ENCODE measurements at places on chromosomes 2 and 18.

GRCh38 chr18:45057955-45058600 is 377.4 kb downstream of the SETBP1 start:
- DNase-seq = no peak

DNA sequence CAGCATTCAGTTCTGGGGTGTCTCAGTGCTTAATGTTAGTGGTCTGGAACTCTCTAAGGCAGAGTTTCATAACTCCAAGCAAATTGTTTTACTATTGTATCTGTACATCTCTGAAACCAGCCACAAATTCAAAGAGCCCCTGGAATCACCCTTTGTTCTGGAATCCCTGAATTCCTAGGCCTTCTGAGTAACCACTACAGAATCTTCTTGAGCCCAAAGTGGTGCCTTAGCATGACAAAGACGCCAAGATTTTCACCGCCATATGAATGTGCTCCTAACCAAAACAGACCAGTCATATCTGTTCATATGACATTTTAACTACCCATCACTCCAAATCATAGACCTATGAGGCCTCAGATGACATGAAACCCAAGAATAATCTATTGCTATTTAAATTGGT is 668.1 kb downstream of the EPHA4 start:
- DNase-seq = no peak

GRCh38 chr2:213885485-213885884 is 525.4 kb upstream of the VWC2L start:
- no peak for DNase-seq

- DNase-seq = peak; percentile 58
Observed at GRCh38 chr18:41745166-41746049, 209.6 kb upstream of the PIK3C3 start.

- no peak for DNase-seq
Observed at GRCh38 chr18:43869451-43870008, 592.2 kb upstream of the SYT4 start.

GRCh38 chr18:24659827-24660720 is 199.6 kb downstream of the HRH4 start:
- no peak for DNase-seq

DNA sequence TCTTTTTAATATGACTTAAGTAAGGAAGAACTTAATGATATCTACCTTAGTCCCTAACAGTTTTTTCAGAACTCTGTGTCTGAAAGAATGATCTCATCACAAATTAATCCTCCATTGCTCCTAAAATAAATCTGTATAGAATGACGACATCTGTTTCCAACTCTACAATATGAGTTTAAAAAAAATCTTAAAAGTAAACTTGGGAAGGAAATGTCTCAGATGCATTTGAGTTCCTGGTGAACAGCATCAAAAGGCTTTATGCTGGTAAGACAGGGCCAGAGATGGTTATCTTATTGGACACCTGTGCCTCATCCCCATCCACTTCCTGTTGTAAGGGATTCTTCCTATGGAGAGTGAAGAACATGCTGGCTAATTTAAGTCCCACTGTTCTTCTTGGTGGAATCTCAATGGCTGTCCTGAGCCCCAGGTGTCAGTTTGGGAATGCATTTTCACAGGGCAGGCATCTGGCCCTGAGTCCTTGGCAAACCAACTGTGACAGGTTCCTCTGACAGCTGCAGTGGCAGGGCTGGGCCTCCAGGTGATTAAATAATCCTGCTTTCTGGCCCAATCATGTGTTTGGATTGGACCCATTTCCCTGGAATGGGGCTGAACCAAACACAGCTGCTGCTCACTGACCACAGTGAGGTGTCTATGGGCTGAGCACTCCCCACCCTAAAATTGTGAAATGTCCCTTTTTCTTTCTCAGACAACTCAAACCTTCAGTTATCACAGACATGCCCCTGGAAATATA is 12.9 kb upstream of the NCKAP5 start:
- DNase-seq = peak; percentile 38

- DNase-seq = no peak
Observed at GRCh38 chr18:45660746-45661145, 45.5 kb downstream of the SLC14A2 start.

- DNase-seq = no peak
Observed at GRCh38 chr2:204425821-204426220, 119.5 kb upstream of the PARD3B start.

- no peak for DNase-seq
Observed at GRCh38 chr2:130785466-130786055, 30.2 kb downstream of the AMER3 start.

- DNase-seq = peak; percentile 4
Observed at GRCh38 chr2:114222344-114222743, 220.1 kb upstream of the DPP10 start.

DNA sequence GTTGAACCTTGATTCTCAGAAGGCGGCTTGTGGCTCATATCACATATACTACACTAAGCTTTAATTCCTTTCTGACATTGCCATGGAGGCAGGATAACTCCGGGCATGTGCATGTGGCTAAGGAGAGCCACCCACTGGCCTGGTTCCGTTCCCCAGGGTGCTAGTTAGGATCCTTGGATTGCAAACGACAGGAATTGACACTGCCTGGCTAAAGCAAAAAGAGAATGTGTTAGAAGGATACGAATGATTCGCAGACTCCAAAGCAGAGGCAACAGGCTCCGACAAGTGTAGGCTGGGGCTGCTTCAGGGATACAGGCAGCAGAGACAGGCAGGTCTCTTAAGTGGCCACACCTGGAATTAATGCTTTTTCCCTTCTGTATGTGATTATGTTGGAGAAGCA is 71.4 kb upstream of the LYPD6B start:
- DNase-seq = no peak

DNA sequence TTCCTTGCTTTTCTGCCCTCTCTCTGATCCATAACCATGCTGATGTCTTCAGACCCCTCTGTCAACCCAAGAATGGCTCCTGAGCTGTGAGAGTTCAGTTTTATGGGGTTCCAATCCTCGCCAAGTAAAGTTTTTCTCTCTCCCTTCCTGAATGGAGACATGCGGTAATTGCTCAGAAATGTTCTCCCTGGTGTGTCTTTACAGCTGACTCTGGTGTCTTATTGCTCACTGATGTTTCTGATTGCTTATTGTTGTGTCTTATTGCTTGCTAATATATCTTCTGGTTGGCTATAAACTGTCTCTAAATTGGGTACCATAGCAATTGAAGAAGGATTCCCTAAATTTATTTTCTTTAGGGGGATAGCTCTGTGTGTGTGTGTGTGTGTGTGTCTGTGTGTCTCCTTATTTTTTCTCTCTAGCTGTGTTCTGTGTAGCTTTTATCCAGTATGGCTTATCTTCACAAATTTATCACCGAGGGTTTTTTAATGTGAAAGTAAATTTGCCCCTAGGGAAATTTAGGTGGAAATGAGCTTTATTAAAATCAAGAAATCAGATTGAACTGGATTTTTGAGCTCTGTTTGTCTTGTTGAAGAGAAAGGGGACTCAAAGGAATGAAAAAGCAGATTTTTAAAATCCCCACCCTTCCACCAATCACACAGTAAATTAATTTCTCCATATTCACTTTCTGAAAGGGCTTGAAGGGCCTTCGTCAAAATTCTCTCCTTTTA is 19.5 kb downstream of the MGAT5 start:
- no peak for DNase-seq

DNA sequence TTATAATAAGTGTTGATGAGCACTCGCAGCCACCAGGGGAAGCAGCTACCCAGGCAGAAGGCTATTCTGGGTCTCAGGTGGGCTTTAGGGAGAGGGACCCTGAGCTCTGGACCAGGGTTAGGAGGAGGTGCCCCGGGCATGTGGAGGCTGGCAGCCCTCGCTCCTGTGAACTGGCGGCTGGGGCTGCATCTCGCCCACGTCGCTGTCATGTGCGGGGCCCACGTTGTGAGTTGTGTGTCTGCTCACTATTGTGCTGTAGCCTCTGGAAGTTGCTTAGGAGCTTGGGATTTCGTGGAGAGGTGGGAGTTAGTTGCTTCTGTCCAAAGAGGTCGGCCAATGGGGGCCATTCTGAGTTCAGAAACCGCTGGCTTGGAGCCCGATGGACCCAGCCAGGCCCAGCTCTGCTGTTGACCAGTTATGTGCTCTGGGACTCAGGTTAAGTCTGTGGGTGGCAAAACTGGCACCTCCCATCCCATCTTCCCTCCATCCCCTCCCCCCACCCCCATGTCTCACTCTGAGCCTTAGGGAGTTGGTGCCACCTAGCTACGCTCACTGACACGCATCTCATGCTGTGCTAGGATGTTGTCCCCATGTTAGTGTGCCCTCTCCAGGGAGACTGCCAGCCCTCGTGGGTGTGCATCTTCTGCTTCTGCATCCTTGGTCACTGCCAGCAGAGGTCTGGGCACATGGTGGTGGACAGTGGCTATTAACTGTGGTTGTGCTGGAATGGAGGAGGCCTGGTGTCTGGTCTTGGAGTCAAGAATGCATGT is 18.5 kb downstream of the RRM2 start:
- no peak for DNase-seq

DNA sequence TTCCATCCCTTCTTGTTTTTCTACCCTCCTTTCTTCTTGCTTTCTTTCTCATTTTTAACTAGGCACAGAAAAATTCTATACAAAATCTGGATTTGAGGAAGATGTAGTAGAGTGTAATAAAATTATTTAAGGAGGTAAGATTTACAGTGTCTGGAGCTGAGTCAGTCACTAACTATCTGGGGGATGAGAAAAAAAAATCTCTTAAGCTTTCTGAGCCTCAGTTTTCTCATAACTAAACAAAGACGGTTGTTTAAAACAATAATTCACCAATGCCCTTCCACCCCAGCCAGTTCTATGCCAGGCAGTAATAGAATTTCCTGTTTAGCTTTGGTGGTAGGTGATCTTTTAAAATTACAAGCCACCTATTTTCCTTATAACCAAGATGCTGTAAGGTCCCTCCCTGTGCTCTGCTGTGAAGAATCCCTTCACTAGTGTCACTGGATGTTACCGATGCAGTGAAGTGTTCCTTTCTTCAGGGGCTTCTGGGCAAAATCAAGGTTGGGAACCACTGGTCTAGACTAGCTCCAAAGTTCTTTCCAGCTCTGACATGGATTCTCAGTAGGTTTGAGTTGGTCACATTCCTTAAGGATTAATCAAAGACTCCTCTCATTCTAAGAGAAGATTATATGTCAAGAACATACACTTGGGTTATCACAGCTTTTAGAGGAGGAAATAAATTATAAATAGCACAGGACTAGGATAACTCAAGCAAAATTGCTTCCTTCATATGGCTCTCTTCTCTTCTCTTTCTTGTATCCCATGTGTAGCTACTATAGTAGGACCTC is 289.0 kb downstream of the CDH2 start:
- DNase-seq = no peak

GRCh38 chr2:103121106-103121505 is 359.3 kb downstream of the TMEM182 start:
- DNase-seq = no peak

DNA sequence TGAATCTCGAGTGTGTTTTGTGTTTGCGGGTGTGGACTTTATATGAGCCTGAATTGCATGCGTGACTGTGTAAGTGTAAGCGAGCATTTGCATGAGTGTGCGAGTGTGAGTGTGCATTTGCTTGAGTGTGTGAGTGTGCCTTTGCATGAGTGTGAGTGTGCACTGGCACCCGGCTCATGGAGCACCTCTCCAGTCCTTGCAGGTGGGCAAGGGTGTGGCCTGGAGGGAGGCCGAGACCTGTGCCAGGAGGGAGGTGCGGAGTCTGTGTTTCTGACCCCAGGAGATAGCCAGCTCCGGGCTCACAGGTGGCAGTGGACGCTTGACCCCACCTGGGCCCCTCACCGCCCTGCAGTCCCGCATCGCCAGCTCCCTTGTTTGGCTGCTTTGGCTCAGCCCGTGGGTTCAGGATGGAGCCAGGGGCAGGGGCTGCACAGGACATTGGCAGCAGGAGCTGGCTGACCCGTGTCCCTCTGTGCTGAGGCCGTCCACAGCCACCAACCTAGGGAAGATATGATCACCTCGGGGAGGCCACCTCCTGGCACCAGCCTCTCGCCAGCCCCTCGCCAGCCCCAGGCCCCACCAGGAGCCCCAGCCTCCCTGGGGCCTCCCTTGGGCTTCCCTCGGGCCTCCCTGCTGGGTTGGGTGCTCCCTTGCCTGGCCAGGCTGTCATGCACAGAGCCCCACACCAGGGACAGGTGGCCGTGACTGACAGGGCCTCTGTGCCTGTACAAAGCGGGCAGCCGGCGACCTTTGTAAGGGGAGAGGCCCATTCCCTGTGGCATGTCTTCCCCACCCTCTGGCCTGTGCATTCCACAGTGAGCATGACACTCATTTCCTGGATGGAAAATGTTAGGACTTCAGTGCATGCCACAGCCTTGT is 81.6 kb downstream of the PTGR3 start:
- DNase-seq = no peak

DNA sequence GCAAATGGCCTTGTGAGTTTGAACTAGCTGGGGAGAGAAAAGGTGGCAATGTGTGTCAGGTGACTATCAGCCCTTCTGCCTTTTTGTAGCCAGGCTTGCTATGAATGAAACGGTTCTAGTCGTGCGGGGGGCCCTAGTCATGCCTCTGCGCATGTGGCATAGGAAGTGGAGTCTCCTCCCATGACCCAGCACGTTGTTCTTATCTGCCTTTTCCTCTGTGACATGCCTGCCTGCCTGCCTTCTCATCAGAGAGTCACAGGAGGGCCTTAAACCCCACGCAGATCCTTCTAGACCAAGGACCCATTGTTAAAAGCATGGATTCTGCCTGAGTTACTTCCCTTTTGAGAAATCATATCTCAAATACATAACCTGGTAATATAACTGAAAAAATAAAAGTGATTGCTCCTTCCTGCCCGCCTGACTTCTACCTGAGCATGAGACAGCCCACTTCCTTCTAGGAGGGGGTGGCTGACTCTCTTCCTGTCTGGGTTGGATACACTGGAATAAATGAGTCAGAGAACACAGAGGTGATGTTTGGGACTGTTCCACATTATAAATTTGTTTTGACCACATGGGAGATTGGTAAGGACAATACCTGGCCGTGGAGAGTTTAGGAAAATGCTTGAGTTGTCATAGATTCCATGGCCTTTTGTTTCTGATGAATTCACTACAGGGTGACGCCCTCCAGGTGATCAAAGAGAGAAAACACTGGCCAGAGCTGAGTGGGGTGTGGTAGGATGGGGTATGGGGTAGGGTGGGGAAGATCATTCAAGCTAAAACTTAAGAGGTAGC is 49.8 kb downstream of the FBLN7 start:
- no peak for DNase-seq

DNA sequence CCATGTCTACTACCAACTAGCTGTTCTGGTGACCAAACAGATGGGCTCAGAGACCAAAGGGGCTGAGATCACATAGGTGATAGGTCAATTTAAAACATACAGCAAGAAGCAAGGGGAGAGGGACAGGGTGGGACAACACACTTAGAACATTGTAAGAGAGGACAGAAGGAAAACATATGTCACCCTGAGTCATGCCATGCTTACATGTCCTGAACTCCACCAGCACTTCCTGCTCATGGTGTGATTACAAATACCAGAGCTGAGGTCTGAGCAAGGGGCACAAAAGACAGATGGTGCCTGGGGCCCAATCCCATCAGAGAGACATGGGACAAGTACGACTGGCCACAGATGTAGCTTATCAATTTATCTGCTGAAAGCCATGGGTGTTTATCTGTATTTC is 28.7 kb upstream of the GALNT14 start:
- no peak for DNase-seq

GRCh38 chr18:60732143-60732542 is 359.6 kb upstream of the MC4R start:
- DNase-seq = no peak
